Activated CD8-positive, alpha-beta T cell treated with anti-CD3 and anti-CD28 coated beads for 36 hours (primary cell): ENCODE measurements at places on chromosomes 11 and 22. TPM values are rescaled to one million over a fixed set of nuclear protein-coding genes. Genes with fewer than 3 reads are reported as not detected.

CAPN5 gene
- 1.6 TPM for total RNA-seq

FBLN1 gene
- total RNA-seq, result 0.56 TPM

RNF215 gene
- 7.1 TPM for total RNA-seq

OR1S2 gene
- total RNA-seq, result not detected

GAB4 gene
- not detected for total RNA-seq

ME3 gene
- total RNA-seq, result 5.0 TPM

GRCh38 chr11:78929207-78929905, 354.7 kb upstream of the NARS2 start:
- H3K4me3 ChIP-seq, result no peak overlapping the region
- H3K27ac ChIP-seq, result no peak overlapping the region
- H3K36me3 ChIP-seq, result no peaks in the 10 kb centered on the region
- peaks cover 3% of the 10 kb centered on the region for H3K27me3 ChIP-seq

GRCh38 chr11:119194811-119195440, 9.7 kb downstream of the NHERF4 start:
- H3K4me1 ChIP-seq, result peaks cover 2% of the 10 kb centered on the region
- no peak overlapping the region for H3K27ac ChIP-seq
- no peak overlapping the region for H3K4me3 ChIP-seq
- H3K27me3 ChIP-seq, result no peaks in the 10 kb centered on the region

DNA sequence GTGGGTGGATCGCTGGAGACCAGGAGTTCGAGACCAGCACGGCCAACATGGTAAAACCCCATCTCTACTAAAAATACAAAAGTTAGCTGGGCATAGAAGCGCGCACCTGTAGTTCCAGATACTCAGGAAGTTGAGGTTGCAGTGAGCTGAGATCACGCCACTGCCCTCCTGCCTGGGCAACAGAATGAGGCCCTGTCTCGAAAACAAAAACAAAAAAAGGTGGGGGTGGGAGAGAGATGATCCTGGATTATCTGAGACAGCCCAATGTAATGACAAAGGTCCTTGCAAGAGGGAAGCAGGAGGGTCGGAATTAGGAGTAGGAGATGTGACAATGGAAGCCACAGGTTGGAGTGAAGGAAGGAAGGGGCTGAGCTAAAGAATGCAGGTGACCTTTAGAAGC, 87.6 kb upstream of the APOA1 start:
- peaks cover 59% of the 10 kb centered on the region for H3K4me1 ChIP-seq
- peak overlapping the region; percentile 84 for H3K27ac ChIP-seq
- H3K27me3 ChIP-seq, result no peaks in the 10 kb centered on the region

DNA sequence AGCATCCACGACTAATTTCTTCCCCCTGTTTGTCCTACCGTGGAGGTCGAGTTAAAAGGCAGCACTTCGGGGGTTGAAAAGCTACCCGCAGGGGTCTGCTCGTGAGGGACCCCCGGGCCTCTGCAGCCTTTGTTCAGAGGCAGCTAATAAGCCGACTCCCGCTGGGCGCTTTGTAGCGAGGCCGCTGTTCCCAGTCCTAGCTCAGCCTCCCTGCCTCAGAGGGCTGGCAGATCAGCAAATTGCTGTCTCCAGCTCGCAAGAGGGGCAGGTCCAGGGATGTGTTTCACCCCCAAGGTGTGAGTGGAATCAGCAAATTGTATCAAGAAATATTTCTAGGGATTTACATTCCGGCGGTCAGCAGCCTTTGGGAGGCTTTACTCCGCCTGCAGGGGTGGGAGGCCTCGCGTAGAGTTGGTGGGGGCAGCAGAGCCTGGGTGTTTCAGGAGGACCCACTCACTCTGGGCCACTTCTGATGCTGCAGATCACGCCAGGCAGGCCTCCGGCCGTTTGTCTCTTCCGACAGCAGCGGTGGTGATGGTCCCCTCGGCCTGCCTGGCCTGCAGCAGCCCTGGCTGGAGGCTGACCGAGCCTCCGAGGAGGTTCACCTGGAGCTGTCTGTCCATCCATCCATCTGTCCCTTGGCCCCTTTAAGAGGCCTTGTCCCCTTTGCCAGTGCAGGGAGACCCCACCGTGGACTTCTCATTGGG, 21.6 kb upstream of the KCNQ1OT1 start:
- no peaks in the 10 kb centered on the region for H3K4me1 ChIP-seq
- H3K36me3 ChIP-seq, result no peaks in the 10 kb centered on the region
- H3K27ac ChIP-seq, result no peak overlapping the region
- H3K27me3 ChIP-seq, result no peaks in the 10 kb centered on the region

GRCh38 chr11:16856022-16856471, 117.6 kb downstream of the C11orf58 start:
- H3K4me1 ChIP-seq, result no peaks in the 10 kb centered on the region
- no peak overlapping the region for H3K4me3 ChIP-seq
- no peaks in the 10 kb centered on the region for H3K36me3 ChIP-seq
- no peak for DNase-seq

GRCh38 chr22:19951346-19951745, 9.7 kb upstream of the TXNRD2 start:
- H3K4me3 ChIP-seq, result no peak overlapping the region
- H3K27ac ChIP-seq, result no peak overlapping the region
- peaks cover 19% of the 10 kb centered on the region for H3K36me3 ChIP-seq
- no peak for DNase-seq
